ENCODE measurements at places on chromosomes 12 and 14.
A peak's percentile ranks its signal among the peaks of the same experiment; 100 is the strongest.

DNA sequence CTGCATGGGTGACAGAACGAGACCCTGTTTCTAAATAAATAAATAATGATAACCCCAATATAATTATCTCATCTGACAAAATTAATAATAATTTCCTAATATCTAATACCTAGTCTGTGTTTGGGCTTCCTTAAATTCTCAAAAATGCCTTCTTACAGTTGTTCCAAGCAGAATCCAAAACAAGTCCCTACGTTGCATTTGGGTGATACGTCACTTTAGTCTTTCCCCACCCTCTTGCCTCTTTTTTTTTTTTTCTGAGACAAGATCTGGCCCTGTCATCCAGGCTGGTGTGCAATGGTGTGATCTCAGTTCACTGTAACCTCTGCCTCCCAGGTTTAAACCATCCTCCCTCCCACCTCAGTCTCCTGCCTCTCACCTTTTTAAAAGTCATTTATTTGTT is 26.7 kb downstream of the VEZT start:
- no peak for DNase-seq

DNA sequence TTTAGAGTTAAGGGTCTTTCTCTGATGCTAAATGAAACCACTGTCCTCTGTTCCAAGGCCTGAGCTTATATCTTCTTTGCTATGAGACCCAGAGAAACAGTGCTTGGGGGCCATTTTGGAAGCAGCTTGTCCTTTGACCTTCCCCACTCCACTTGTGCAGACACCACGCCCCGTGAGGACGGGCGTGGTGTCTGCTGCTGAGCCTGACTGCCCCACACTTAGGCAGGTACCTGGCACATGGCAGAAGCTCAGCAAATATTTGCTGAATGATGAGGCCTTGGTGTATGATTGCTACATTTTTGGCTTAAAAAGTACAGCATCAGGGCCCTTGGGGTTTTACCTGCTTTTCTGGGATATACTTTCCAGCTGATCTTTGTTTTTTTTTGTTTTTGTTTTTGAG is 69.9 kb downstream of the RASSF3 start:
- no peak for DNase-seq

DNA sequence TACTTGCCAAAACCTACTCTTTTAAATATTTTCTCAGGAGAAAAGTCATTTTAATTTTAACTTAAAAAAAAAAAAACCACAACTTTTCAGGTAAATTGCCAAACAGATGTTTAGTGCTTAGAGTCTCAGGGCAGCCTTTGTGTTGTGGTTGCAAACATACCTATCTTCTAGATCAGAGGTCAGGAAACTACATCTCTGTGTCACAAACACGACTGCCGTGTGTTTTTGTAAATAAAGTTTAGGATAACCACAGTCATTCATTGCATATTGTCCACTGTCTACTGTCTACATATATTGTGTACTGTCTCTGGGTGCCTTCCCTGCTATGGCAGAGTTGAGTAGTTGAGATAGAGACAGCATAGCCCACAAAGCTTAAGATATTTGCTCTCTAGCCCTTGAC is 48.9 kb downstream of the DYRK2 start:
- peak; percentile 45 for DNase-seq

DNA sequence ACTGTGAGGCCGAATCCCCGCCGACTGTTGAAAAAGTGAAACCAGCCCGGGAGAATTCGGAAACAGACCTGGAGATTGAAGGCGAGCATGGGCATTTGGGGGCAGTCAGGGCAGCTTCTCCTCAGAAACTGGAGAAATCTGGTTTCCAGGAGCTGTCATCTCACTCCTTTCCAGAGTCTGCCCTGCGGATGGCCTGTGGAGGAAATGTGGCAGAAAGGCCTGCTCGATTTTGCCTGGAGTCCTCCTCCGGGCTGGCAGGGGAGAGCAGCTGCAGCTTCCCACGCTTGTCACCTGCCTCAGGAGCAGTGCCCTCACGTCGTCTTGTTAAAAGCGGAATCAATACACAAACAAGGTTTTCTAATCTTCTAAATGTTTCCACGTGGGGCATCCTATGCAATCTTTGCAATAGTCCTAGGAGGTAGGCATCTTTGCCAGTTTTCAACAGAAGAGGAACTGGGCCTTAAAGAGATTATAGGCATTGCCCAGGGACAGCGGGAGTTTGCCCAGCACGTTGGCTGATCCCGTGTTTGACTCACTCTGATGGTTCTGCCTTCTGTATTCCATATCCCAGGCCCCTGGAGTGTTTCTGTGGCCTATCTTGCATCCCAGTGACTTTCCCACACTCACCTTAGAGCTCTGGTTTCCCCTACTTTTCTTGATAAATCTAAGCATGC is 2.3 kb downstream of the LRRC74A start:
- no peak for DNase-seq

DNA sequence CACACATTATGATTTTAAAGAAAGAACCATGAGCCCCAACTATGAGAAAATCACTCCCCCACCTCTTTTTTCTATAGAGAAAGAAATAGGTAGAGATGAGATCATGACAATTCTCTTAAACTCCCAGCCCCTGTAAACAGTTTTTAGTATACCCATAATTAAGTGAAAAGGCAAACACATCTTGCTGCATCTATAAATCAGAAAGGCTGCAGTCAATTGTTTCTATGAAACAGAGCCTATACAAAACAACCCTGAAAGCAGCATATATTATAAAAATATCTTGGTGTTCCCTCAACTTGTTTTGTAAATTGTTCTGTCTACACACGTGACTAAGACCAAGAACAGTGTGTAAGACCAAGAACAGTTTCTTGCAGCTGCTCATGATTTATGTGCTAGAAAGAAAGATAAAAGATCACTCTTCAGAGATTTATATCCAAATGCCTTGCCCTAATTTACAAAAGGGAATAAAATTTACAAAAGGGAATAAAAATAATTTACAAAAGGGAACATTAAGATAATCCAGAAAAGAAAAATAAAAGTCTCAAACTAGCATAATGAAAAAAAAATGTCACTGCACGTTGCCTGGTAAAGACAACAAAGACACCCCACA is 4.8 kb downstream of the KITLG start:
- DNase-seq, result no peak

GRCh38 chr12:130131801-130132200 is 30.5 kb upstream of the FZD10 start:
- DNase-seq, result no peak

- no peak for DNase-seq
These were observed 701.1 kb downstream of the NOVA1 start for GRCh38 chr14:25896777-25897176.

GRCh38 chr12:51269174-51270066 is 795 bp downstream of the SMAGP start:
- peak; percentile 57 for DNase-seq

GRCh38 chr12:73361864-73362230 is 1089.7 kb downstream of the TRHDE start:
- DNase-seq, result no peak

DNA sequence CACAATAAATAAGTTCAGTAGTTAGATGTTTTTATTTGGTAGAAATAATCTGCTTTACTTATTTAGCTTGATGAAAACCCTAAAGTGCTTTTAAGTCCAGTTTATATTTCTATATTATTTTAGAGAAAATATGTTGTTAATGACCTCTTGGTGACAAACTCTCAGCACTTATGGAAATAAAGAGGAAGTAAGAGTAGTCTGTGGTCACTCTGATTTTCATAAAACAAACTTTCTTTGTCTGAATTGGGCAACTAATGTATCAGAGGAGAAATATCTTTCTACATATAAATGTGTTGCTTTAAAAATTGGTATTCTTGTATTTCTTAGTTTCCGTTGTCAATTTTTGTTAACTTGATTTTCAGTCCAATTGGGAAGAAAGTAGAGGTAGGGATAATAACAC is 878.9 kb upstream of the SEL1L start:
- DNase-seq, result no peak

- no peak for DNase-seq
These were observed 252.5 kb downstream of the RPL10L start for GRCh38 chr14:46399049-46399448.

GRCh38 chr12:132375747-132376463 is 46.5 kb upstream of the GALNT9 start:
- no peak for DNase-seq

DNA sequence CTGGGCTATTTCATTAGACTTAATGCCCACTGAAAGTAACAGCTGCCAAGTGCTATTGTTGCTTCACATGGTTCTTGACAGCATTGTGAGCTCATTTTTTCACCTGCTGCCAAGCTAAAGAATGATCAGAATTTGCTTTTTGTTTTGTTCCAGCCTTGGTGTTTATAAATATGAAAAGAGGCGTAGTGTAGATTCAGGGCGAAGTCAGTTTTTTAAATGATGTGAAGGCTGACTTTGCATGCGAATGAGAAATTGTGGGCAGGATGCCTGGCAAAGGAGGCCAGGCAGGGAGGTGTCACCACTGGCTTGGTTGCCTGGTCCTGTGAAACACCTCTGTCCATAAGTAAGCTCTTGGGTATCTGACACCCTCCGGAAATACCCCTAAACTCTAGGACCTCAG is 93.3 kb upstream of the NAP1L1 start:
- no peak for DNase-seq

Measured in CD4-positive, alpha-beta T cell treated with Interleukin-15 for 4 hours (primary cell).